ENCODE measurements at places on chromosomes 1 and 21.

- no peak for DNase-seq
These were observed 16.6 kb upstream of the RAP1A start for GRCh38 chr1:111602974-111603373.

GRCh38 chr1:239555350-239555749, 169.0 kb downstream of the CHRM3 start:
- DNase-seq = no peak

- DNase-seq = no peak
These were observed 347.9 kb downstream of the LTN1 start for GRCh38 chr21:28644762-28645161.

GRCh38 chr1:156140879-156141707, 12.3 kb upstream of the SEMA4A start:
- DNase-seq = no peak

DNA sequence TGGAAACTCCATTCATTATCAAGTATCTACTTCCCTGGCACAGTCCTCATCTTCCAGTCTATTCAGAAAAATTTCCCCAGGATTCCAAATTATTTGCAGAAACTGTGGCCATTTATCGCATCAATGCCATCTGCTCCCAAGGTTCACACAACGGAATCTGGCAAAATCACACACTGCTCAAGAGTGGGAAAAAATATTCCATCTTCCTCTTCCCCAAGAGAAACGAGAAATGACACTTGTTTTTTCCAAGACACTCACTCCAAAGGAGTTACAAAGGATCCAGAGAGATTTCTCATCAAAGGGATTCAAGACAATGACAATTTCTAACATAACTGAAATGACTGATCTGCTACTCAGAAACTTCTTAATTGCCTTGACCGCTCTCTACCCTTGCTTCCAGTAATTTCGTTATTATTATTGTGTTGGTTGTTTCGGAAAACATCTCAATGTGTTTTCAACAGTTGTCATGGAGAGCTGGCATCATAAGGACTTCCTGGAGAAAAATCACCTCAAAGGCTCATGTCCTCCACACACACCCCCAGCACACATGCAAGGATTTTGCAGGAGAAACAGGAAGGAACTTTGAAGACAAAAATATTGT, 128.0 kb downstream of the PSMG1 start:
- no peak for DNase-seq

DNA sequence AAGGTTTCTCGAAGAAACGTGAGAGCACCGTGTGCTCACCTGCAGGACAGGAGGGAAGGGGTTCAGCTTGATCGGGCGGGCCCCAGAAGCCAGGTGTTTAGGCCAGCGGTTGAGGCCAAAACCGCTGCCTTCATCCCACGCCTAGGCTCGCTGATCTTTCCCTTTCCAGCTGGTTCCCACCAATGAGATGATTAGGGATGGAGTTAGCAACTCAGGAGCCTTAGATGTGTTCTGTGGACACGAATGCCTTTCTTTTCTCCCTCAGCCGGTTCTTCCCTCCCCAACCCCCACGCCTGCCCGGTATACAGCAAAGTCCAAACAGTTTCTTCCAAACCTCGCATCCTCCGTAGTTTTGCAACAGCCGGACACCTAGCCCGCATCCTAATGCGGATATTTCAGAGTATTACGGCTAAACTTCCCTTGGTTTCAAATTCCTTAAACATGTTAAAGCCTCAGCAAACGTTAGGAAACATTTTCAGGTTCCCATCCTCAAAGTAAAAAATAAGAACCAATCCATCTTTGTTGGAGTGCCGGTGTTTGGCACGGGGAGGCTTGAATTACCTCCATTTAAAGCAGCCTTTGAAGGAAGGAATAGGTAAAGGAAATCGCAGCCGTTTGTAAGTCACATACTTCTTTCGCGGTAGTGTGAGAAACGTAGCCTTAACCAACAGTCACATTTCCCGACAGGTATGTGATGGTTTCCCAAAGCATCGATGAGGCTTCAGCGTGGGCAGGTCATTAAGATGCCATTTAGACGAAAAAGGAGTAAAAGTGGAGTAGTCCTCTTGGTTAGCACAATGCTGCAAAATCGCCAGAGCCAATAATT, 1.1 kb downstream of the LRRC8C start:
- no peak for DNase-seq

DNA sequence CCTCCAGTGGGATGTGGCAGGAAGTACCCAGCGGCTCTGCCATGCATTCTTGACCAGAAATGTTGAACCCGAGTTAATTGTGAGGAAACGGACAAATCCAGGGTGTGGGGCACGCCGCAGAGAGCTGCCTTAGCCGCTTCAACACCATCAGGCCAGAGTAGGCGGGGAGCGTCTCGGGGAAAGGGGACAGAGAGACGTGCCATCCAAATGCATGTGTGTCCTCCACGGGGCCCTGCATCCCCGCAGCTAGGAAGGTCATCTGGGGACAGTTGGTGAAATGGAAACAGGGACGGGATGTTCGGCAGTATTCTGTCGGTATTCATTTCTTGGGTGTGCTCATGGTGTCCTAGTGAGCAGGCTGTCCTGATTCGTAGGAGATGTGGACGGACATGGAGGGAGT, 59.1 kb upstream of the TRAPPC10 start:
- no peak for DNase-seq

DNA sequence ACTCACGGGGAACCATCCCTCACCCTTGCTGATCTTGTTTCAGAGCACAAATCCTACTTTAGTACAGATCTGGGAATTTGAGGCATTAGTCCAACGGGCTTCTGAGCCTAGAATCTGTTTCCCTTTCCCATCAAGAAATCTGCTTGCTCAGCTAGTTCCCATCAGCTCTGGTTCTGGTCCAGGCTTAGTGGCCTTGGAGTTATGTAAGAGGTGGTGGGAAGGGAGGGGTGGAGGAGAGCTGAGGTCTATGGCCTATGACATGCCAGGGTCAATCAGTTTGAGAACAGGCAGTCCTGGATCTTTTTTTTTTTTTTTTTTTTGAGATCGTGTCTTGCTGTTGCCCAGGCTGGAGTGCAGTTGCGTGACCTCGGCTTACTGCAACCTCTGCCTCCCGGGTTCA, 4.1 kb downstream of the GSTM1 start:
- no peak for DNase-seq
